Activated CD4-positive, alpha-beta T cell treated with anti-CD3 and anti-CD28 coated beads, Interleukin-2, amount 50 U/mL, for 16 hours (primary cell): ENCODE measurements at places on chromosomes 12 and 14.

GRCh38 chr12:54304187-54304810 is 3.5 kb upstream of the NFE2 start:
- DNase-seq, result no peak

DNA sequence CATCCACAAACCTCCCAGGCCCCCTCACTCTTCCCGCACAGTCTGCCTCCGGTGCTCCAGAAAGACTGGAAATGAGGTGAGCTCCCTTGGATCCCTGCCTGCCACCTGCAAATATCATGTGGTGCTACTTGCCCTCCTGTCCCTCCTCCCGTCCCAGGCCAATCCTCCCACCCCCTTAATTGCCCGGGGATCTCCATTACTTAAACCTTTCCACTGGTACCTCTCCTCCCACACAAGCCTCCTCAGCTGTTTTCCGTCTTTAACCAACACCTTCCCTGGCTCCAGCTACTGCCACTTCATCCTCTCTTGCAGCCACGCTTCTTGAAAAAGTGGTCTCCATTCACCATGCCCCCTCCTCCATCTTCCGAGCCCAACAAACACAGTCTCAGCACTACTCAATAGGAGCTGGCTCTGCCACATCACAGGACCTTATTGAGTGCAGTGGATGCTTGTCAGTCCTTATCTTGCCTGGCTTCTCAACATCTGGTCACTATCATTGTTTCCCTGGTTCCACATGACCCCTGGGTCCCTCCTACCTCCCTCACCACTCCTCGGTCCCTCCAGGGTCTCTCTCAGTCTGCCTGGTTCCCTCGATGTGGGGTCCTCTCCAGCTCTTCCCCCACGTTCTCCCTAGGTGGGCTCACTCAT is 11.5 kb downstream of the FAIM2 start:
- no peak for DNase-seq

GRCh38 chr12:127629066-127629820 is 637.7 kb upstream of the TMEM132C start:
- DNase-seq, result no peak

GRCh38 chr12:77845831-77846230 is 15.1 kb downstream of the NAV3 start:
- no peak for DNase-seq
